ENCODE measurements at places on chromosomes 11 and 22.

- no peak for DNase-seq
These were observed 37.7 kb upstream of the MMP12 start for GRCh38 chr11:102912482-102912830.

GRCh38 chr11:120326845-120327281, 1.8 kb downstream of the TLCD5 start:
- DNase-seq, result no peak

DNA sequence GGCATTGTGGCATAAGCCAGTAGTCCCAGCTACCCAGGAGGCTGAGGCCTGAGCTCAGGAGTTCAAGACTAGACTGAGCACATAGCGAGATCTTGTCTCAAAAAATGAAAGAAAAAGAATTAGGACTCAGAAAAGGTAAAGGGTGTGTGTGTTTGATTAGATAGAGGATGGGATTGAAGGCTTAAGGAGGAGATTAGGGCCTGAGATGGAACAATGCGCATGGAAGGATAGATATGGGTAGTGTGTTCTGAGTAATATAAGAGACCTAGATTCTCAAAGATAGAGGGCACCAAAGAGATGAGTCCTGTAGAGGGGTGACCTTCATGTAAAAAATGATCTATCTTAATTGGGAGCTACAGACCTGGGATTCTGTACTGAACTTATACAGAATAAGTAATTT, 17.3 kb upstream of the RAB30 start:
- no peak for DNase-seq

GRCh38 chr22:45506816-45507360, 4.2 kb downstream of the FBLN1 start:
- no peak for DNase-seq

DNA sequence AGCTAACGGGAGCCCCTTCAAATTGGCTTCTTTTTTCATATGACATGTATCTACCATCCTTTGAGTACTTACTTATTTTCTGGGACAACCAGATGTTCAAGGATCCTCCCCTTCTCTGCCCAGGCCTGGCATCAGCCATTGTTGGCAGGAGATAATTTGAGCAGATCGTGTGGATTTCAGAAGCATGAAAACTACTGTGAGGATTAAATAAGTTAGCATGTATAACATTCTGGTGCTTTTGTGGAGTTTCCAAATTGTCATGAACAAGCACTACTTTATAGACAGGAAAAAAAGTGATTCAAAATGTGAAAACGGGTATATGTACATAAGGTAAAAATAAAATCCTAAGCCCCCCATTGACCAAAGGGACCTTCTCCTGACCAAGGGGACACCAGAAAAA, 2.1 kb upstream of the NADSYN1 start:
- no peak for DNase-seq
